Activated naive CD8-positive, alpha-beta T cell treated with anti-CD3 and anti-CD28 coated beads, Interleukin-2, amount 50 U/mL, for 16 hours (primary cell): ENCODE measurements at places on chromosomes 4 and X.

GRCh38 chr4:110163327-110164069 lies 34.9 kb downstream of the ELOVL6 start:
- no peak for DNase-seq

GRCh38 chr4:95676190-95676589 lies 127.4 kb upstream of the UNC5C start:
- no peak for DNase-seq

DNA sequence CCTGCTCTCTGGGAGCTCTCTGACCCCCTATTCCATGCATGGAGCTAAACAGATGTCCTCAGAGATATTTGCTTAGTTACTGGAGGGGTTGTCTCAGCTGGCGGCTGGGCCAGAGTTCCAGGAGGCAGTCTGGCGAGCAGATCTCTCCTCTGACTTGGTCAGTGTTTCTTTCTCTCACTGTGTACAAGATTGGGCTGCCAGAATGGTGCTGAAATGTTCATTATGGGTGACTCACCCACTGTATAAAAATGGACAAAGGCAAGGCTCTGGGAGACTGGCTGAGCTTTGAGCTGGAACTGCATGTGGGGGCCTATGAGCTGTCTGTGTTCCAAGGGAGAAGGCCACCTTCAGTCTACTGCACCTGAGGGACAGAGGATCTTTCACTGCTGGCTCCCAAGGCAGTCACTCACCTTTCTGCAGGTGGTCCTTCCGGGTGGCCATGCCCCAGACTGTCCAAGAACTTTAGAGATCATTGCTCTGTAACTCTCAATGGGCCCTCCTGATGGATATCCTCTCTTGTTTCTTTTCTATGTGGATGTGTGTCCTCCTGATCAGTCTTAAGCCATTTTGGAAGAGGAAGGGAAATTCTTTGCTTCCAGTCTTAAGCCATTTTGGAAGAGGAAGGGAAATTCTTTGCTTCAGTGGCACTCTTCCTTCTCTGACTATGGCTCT lies 88.2 kb downstream of the CFAP299 start:
- no peak for DNase-seq

DNA sequence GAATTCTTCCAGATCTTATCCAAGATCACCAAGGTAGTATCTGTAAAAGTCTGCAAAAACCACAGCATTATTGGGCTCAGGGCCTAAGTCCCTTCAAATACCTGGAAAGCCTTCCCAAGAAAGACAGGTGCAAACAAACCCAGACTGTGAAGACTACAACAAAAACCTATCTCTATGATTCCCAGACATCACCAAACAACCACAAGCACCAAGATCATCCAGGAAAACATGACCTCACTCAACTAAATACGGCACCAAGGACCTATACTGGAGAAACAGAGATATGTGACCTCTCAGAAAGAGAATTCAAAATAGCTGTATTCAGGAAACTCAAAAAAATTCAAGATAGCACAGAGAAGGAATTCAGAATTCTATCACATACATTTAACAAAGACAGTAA lies 15.3 kb downstream of the TCEAL1 start:
- DNase-seq: no peak

DNA sequence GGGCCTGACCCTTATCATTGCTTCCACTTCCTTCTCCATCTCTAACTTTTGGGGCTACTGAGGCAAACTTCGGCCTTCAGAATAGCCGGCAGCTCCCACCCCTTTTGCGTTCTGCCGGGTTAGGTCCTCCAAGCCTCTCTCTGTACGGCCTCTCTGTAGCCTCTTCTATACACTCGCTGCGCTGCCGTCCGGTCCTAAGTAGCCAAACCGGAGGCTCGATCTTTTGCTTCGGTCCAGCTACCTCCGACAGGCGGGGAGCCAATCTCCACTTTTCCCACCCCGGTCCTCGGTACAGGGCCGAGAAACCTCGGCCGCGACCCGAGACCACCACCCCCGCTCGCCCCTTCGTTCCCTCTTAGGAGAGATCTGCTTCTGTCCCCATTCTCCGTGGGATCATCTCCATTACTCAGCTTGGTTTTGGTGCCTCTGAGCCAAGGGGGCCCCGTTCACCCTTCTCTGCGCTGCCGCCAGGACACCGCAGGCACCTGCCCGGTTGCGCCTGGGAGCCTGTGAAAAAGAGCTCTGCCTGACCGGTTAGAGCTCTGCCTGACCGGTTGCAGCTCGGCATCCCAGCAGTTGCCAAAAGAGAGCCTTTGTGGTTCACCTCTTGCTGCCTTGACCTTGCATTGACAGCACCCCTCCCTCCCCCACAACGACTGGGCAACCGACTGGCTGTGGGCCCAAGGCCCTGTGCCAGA lies 1.0 kb upstream of the HTR2C start:
- DNase-seq: no peak

DNA sequence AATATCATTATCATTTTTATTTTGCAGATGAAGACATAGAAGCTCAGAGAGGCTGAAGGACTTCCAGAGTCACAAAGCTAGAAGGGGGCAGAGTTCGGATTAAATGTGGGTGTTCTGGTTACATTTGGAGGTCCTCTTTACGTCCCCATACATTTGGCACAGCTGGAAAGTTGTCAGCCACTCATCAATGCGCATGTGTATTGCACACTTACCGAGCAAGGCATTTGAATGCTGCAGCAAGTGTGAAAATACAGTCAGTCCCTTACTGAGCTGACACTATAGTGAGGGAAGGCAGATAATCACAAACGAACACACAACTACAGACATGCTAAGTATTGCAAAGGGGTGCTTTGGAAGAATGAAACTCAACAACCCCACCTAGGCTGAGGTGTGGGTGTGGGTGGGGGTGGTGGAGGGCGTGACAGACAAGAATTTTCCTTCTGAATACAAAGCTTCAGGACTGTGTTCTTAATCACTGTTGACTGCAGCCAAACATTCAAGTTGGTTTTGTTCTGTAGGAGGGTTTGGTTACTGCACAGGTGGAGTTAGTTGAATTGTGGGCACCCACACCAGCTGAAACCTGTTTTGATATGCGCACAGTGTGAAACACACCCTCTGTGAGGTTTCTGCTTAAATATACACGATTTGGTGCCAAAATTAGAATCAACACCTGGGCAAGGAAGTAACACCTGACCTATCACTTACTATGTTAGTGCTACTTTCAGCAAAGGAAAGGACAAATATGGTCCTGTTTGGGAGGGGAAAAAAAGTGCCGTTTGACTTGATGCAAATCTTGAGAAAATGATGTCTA lies 72.4 kb downstream of the COQ2 start:
- DNase-seq: peak; percentile 21

DNA sequence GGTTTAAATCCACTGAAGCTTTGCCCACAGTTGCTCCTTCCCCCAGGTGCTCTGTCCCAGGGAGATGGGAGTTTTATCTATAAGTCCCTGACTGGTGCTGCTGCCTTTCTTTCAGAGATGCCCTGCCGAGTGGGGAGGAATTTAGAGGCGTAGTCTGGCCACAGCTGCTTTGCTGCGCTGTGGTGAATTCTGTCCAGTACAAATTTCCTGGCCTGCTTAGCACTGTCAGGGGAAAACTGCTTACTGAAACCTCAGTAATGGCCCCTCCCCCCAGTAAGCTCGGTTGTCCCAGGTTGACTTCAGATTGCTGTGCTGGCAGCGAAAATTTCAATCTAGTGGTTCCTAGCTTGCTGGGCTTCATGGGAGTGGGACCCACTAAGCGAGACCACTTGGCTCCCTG lies 40.1 kb downstream of the UGT2B17 start:
- DNase-seq: no peak

- no peak for DNase-seq
Observed at GRCh38 chrX:136694431-136695087, 46.6 kb downstream of the CD40LG start.

DNA sequence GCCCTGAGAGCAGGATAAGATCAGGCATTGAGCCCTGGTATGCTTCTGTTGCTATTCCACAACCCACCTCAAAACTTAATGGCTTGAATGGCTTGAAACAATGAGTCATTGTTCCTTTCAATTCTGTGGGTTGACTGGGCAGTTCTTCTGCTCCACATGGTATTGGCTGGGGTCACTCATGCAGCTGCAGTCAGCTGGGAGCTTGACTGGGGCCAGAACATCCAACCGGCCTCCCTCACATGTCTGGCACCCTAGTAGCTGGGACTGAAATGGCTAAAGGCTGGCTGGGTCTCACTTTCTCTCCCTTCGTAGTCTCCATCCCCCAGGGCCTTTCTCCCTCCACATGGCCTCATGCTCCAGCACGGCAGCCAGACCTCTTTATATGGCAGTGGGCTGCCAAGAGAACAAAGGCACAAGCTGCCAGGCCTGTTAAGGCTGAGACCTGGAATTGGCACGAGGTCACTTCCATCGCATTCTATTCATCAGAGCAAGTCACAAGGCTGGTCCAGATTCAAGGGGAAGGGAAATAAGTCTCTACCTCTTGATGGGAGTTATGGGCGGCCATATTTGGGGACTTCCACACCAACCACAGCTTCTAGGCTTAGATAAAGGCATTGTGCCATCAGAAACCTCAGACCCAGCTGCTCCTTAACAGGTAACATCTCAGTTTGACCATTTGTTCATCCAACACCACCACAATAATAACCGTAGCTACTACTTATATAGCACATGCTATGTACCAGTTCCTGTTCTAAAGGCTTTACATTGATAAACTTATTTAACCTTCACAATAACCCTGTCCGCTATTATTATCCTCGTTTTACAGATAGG lies 159.7 kb upstream of the ATP6AP2 start:
- DNase-seq: no peak

GRCh38 chr4:41346306-41347061 lies 89.8 kb downstream of the UCHL1 start:
- DNase-seq: no peak

- no peak for DNase-seq
Observed at GRCh38 chr4:114103908-114104307, 124.5 kb upstream of the ARSJ start.

GRCh38 chr4:7168106-7168505 lies 24.2 kb upstream of the SORCS2 start:
- DNase-seq: no peak

DNA sequence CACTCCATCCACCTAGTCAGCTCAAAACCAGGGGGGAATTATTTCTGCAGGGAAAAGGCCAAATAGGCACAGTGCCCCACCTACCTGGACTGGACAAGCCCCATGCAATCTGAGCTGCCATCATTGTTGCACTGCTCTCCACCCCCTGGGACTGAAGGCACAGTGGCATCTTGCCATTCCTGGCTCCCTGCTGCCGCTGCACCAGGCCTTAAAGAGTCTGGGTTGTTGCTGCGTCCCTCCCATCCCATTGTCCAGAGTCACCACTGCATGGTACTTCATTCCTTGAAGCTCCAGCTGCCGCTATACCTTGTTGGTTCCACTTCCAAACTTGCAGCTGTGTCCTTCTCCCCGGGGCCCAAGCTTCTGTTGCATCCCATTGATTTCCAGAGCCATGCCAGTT lies 629.7 kb downstream of the STIM2 start:
- DNase-seq: no peak

DNA sequence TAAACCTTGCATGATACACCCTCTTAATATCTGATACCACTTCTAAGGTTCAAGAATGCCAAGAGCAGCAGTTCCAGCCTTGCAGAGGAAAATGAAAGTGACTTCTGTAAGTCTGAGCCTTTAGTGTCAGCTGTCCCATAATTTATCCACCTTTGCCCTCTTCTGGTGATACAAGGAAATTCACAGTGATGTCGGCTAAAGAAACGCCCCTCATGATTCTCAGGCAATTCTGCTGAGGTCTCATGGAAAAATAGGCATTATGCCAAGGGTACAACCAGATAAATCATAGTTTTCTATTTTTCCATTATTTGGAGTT lies 172.2 kb upstream of the CXCL13 start:
- DNase-seq: no peak

DNA sequence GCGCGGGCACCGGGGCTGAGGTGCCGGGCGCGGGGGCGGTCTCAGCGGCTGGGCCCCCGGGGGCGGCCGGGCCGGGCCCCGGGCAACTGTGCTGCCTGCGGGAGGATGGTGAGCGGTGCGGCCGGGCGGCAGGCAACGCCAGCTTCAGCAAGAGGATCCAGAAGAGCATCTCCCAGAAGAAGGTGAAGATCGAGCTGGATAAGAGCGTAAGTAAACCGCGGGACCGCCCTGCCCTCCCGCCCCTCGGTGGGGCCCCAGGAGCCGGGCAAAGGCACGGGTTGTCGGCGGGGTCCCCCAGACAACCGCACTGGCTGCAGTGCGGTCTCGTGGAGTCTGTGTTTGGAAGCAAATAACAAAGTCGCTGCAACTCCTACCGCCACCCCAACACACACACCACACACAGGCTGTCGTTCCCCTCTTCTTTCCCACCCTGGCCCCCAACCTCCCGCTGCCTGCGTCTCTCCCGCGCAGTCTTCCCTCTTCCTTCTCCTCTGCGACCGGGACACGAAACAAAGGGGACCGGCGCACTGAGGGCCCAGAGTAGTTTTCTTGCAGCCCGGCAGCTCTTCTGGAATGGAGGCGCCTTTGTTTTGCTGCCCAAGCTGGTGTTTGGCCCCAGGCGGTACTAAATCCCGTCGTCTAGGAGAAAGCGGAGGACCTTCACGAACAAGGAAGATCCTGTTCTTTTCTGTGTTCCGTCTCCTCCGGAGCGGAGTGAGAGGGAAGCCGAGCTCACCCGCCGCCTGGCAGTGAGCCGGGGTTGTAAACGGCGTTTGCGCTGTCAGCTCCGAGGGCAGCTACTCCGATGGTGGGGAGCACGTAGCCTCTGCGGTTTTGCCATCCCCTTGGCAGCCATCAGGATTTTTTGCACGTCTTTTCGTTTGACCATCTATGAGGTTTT lies 788 bp downstream of the SAP30 start:
- no peak for DNase-seq

- DNase-seq: no peak
Observed at GRCh38 chrX:107324493-107325310, 118.3 kb downstream of the DNAAF6 start.

DNA sequence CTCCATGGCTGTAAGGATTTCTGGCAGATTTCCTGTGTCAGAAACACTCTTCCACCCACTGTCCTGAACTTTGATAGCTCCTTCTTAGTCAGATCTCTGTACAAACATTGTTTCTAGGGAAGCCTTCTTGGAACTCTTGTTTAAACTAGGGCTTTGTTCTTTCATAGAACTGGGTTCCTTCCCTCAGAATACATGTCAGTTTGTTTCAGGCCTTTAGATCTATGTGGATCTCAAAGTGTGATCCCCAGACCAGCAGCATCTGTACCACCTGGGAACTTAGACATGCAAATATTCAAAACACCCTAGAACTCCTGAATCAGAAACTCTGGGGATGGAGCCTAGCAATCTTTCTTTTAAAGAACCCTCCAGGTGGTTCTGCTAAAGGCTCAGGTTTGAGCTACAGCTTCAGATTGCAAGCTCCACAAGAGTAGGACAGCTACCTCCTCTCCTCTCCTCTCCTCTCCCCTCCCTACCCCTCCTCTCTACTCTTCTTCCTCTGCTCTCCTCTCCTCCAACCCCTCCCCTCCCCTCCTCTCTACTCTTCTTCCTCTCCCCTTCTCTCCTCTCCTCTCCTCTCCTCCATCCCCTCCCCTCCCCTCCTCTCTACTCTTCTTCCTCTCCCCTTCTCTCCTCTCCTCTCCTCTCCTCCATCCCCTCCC lies 12.7 kb downstream of the RASSF6 start:
- DNase-seq: no peak

GRCh38 chr4:77358315-77358928 lies 201.4 kb downstream of the CCNG2 start:
- DNase-seq: no peak
